EL (cell line): ENCODE measurements at places on chromosomes 6 and 20.

DNA sequence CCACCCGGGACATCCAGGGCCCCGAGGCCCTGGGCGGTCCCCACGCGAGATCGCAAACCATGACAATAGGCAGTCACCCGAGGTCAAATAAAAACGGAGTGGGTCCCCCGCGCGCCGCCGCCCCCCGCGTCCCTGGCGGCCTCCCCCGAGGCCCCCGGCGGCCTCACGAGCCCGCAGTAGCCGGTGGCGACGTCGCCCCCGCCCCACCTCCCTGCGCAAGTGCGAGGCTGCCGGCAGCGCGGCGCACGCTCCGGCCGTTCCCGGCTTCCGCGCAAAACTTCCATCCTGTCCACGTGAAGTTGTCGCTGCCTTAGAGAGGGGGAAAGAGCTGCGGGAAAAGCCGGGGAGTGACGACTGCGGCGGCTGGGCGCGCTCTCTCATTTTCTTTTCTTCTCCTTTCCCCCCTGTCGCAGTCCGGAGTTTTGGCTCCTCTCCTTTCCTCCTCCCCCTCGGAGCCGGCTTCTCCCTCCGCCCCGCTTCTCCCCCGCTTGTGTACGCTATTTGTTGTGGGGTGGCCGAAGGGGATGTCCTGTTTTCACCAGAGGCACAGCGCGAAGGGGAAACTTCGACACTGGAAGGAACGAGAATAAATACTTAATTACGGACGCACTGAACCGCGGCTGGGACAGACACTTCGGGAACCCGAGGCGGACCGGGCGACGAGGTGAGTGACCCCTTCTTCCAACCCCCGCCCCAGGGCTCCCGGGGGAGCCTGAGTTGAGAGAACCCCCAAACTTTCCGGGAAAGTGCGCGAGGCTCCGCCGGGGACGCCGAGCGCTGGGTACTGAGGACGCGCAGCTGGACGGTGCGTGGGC lies at the start of gene EYA4:
TSS of gene EYA4 (plus strand) at position 272 of the 815 bp plus-strand sequence. CDS start 33,424 bp downstream, outside the sequence.
- DNase-seq, result peak; percentile 10

- peak; percentile 9 for DNase-seq
Measured at GRCh38 chr6:2477250-2477649, 231.8 kb upstream of the GMDS start.

GRCh38 chr6:125749865-125750691 lies 646 bp downstream of the HEY2 start:
- no peak for DNase-seq

DNA sequence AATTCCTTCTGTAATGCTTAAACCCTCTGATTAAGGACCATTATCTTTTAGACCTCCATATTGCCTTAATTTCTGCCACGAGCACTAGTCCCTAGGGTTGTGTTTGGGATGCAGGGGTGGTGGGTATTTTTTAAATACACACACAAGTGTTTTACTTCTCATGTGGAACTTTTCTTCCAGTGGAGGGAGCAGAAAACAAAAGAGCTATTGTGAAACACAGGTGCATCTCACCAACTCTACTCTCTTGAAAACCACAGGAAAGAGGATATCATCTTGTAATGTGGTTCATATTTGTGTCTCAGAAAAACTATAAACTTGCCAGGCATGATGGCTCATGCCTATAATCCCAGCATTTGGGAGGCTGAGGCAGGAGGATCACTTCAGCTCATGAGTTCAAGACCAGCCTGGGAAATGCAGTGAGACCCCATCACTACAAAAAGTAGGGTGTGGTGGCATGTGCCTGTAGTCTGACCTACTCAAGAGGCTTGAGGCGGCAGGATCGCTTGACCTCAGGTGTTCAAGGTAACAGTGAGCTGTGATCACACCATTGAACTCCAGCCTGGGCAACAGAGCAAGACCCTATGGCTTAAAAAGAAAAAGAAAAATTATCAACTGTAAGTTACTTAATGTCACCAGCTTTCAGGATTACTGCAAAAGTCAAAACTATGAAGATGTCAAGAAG lies 37.3 kb downstream of the MRS2 start:
- DNase-seq, result no peak

GRCh38 chr6:125195526-125195925 lies 42.0 kb downstream of the TPD52L1 start:
- no peak for DNase-seq

DNA sequence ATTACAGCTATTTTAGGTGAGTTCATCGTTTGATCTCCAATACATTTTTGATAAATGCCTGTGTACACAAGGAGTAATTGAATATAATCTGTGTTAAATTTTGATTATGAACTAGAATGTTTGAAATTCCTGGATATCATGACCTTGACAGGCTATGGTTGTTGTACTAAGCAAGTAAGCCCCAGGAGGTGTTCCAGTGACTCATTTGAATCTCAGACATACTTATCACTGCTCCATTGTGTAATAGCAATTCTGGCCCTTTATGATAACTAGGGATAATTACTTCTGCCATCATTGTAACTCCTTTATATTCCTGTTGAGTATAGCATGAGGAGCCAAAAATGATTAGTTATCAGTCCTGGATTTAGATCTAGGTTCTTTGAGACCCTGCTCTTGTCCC lies 1424.6 kb upstream of the ADGRB3 start:
- DNase-seq, result no peak

DNA sequence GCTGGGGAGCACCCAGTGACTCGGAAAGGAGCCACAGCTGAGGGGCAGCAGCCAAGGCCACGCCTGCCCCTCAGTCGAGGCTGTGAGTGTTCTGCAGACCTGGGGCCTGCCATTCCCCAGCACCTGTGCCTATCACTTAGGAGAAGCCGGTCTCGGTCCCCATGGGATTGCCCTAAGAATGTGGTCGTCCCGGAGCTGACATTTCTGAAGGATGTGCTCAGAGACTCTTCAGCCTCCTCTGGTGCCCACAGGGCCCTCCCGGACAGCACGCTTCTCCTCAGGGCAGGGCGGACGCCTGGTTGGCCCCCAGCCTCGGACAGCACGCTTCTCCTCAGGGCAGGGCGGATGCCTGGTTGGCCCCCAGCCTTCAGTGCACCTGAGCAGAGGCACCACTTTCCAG lies 223.9 kb downstream of the ERMARD start:
- no peak for DNase-seq

DNA sequence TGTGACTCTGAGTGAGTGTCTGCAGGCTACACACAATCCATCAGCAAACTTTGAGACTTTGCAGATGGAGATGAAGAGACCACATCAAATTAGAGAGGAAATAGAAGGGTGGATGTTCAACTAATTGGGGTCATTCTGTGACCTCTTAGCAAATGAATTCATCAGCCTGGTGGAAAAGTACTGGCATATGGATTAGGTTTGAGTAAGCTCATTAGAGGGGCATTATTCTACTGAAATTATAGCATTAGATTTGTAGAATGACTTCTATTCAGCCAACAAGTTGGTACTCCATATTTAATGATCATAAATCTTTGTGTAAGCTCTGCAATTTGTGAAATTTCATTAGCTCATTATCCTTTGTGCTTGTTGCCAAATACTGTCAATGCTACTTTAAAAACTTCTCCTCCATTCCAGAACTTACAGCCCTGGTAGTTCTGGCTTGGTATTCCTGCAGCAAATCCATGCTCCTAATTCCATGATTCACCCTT lies 63.8 kb downstream of the ADTRP start:
- DNase-seq, result no peak

DNA sequence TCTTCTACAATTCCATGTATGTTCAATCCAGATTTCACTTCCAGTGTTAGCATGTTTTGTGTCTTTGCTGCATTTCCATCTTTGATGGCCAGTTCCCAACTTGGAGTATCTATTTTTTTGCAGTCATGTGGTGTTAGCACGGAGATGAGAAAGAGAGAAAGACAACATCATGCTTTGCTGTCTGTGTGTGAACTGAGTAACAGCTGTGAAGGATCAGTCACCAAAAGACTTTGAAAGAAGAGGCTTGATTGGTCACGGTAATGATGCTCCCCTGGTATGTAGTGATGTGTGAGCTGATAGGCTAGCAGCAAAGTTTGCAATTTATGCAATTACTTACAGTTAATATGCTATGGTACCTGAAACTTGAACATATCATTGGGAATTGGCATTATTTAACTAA lies 731.3 kb upstream of the NRSN1 start:
- DNase-seq, result no peak
